Sigmoid colon (tissue), 7 donors: ENCODE measurements at places on chromosomes 11 and 22. TPM values are rescaled to one million over a fixed set of nuclear protein-coding genes. Genes with fewer than 3 reads are reported as not detected.

USP2 gene
- 1.3 TPM for total RNA-seq

SLC5A1 gene
- not detected for total RNA-seq

DNA sequence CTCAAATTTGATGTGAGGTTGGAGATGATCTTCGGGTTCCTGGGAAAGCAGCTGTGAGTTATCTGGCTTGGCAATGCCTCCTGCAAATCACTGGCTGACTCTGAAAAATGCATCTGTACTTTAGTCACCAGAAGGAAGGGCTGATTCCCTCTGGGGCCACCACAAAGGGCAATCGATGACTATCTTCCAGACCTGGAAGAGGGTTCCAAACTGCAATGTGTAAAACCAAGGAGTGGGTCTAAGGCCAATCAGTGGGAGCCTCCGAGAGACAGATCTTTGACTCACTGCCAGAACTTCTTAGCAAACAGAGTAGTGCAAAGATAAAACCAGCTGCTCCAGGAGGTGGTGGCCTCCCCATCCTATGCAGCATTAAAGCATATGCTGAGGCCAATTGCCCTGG is 29.1 kb upstream of the PAK1 start:
- no peak for DNase-seq

DNA sequence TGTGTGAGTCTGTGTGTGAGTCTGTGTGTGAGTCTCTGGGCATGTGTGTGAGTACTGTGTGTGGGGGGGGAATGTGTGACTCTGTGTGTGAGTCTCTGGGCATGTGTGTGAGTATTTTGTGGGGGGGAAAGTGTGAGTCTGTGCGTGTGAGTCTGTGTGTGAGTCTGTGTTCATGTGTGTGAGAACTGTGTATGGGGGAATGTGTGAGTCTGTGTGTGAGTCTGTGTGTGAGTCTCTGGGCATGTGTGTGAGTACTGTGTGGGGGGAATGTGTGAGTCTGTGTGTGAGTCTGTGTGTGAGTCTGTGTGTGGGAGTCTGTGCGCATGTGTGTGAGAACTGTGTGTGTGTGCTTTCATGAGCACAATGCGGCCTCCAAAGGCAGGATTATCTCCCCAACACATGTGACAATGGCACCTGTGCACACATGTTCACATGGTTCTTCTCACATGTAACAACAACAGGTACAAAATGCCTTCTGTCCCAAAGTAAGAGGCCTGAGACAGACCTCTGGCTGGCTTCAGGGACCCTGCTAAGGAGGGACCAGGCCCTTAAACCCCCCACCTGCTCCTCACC is 1.6 kb downstream of the CD5 start:
- peak; percentile 10 for DNase-seq

GRCh38 chr22:35174401-35175038 is 82.8 kb upstream of the HMGXB4 start:
- no peak for DNase-seq

DNA sequence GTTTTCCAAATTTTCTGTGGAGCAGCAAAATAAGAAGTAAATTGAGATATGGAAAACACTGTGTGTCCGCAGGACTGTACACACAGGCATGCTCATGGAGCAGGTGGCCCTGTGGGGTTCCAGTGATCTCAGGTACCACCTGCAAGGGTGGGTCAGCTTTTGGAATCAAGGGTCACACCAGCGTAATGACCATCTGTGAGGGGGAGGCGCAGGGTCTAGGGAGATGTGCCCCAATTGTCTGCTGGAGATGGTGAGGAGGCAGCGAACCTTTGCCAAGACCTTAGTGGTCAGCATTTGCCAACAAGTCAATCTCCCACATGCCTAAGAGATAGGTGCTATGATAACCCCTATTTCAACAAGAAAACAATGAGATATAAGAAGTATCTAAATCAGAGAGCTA is 49.4 kb downstream of the SHANK2 start:
- DNase-seq, result peak; percentile 46

DNA sequence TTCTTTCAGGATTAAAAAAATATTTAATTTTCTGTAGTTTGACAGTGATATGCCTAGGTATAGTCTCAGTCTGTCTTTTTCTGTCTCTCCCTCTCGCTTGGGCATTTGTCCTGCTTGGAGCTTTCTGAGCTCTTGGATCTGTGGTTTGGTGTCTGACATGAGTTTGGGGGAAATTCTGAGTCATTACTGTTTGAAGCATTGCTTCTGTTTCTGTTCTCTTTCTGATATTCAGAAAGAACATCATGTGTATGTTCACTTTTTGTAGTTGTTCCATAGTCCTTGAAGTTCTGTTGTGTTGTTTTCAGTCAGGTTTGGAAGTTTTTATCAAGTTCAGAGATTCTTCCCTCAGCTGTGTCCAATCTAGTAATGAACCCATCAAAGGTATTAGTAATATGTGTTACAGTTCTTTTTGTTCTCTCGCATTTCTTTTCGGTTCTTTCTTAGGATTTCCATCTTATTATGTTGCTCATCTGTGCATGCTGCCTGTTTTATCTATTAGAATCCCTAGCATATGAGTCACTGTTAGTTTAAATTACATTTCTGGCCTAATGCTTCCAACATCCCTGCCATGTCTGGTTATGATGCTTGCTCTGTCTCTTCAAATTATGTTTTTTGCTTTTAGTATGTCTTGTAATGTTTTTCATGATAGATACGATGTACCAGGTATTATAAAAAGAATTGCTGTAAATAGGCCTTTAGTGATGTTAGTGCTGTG is 48.4 kb downstream of the DDX10 start:
- DNase-seq, result no peak
